ENCODE measurements at places on chromosomes 1 and 21.

DNA sequence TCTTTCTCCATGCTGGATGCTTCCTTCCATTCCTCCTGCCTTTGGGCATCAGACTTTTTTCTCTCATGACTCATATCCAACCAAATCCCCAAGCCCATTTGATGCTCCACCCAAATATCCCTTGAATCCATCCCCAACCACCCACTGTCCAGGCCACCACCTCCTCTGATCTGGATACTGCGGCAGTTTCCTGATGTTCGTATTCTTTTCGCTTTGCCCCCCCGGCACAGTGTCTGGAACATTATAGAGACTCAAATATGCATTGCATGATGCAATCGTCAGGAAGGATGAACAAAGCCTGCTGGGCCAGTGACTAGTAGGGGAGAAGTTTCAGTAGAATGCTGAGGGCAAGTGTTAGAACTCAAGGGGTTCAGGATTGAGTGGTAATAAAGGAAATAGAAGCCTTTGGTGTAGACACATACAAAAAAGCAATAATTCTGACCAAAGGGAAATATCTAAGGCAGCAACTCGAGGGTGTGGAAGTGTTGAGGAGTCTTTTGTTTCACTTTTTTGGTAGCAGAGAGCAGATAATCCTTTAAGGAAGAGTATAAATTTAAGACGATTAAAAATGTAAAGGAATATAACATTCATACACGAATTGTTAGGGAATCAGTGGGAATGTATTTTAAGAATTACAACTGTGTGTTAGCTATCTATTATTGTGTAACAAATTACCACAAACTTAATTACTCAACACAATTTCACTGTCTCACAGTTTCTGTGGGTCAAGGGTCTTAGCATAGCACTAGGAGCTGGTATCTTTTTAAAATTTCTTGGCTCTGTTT, 7.5 kb downstream of the S100A11 start:
- no peak for DNase-seq

DNA sequence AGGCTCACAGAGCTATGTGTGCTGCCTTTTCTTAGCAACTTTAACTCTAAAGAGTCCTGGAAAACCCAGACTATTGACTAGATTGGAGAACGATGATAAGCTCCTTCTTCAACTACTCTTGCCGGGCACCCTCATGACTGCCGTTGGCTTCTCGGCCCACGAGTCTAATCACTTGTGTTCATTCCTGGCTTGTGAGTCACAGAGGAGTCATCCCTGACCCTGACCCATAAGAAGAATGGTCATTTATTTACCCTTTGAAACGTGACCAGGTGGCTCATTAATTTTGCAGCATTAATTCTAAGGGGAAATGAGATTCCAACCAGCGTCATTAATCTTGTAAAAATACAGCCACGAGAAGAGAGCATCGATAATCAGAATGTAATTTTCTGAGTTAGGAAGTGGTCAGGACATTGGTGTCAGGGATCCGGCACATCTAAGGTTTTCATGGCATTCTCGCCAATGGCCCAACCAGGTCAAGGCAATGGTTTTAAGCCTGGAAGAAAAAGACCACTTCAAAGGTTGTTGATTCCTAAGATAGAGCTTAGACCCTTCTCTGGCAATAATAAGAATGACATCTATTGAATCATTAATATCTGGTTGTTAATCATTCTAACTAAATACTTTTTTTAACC, 183.6 kb upstream of the RUNX1 start:
- DNase-seq, result no peak

- DNase-seq, result no peak
Measured at GRCh38 chr21:33022828-33023573, 2.7 kb upstream of the OLIG2 start.

DNA sequence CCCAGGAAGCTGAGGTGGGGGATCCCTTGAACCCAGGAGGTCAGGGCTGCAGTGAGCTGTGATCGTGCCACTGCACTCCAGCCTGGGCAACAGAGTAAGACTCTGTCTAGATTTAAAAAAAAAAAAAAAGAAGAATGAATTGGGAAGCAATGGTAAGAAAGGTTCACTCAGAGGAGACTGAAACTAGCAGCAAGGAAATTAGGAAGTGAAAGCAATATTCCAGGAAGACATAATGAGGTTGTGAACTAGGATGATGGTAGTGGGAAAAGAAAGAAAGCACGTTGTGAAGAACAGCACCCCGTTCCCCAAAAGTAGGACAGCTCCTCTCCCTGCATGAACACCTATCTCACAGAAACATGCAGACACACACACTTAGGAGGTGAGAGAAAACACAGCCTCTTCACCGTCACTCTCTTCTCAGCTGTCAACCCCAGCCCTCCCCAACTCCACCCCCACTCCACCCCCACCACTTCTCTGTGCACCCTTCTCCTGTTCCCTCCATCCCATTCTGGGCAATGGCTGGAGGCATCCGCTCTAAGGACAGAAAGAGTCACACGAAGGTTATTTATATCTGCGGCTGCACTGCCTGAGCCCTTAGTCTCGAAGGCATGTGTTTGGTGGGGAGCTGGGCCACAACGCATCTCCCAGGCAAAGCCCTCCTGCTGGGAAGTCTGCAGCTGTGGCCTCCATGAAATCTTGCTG, 101.8 kb upstream of the LPGAT1 start:
- no peak for DNase-seq

- DNase-seq, result no peak
Measured at GRCh38 chr1:52571783-52572182, 18.9 kb upstream of the TUT4 start.

GRCh38 chr1:161227196-161227871, 1.5 kb downstream of the TOMM40L start:
- peak; percentile 89 for DNase-seq

DNA sequence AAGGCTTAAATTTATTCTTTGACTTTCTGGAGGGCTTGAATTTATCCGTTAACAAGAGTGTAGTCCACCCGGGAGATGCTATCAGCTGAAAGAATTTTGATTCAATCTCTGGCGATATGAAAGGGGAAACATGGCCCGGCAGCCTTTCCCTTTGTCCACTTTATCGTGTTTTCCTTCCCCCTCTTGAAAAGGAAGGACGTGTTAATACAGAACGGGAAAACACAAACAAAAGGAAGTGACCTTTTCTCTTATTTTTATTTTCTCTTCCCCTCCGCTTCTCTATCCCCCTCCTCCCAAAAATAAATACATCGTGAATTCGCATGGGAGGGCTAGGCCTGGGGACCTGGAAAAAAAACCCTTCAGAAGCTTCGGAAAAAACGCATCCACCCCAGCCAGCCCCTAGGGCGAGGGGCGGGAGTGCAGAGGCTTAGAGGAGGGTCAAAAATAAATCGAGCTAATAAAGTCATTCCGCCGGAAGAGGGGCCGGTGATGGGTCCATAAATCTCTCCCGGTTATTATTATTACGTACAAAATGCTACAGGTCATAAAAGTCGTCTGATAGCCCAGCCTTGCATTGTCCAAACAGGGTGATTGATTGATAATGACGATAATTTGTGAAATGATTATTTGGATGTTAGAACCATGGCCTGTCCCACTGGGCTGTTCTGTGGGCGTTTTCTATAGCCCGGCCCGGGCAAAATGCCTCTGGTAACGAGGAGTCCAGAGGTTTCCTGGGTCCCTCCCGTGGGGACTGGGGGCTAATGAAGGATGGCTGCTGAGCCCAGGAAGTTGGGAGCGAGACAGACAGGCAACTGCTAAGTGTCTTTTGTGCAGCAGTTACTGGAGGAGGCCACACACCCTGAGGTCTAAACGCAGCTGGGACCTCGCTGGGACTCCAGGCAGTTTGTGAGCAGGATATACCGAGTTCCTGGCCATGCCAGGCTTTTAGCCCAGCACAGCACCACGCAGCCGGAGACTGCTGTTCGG, 179.4 kb downstream of the PRDM16 start:
- DNase-seq, result no peak

DNA sequence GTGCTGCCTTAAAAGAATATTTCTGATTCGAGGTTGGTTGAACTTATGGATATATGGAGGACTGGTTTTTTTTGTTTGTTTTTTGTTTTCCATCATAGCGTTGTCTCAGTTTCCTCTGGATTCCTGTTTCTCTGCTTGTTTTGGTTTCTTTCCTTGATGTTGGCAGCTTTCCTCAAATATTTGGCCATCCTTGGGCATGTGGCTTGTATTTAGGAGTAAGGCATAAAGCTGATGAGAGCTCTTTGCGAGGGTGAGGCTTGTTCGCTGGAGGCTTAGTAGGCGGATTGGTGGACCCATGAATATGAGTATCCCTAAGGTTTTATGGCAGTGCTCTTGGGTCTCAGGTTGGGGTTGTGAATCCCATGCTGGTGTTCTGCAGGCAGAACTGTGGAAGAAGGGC, 22.9 kb downstream of the DYRK1A start:
- DNase-seq, result no peak

GRCh38 chr1:109275706-109276345, 7.1 kb downstream of the PSRC1 start:
- DNase-seq, result no peak

GRCh38 chr1:202144402-202145067, at the start of gene ARL8A:
Gene ARL8A (minus strand): TSS chr1:202144737. CDS start chr1:202144572, 165 bp downstream.
- DNase-seq, result peak; percentile 71

GRCh38 chr1:243713470-243714186, 136.4 kb downstream of the AKT3 start:
- no peak for DNase-seq

DNA sequence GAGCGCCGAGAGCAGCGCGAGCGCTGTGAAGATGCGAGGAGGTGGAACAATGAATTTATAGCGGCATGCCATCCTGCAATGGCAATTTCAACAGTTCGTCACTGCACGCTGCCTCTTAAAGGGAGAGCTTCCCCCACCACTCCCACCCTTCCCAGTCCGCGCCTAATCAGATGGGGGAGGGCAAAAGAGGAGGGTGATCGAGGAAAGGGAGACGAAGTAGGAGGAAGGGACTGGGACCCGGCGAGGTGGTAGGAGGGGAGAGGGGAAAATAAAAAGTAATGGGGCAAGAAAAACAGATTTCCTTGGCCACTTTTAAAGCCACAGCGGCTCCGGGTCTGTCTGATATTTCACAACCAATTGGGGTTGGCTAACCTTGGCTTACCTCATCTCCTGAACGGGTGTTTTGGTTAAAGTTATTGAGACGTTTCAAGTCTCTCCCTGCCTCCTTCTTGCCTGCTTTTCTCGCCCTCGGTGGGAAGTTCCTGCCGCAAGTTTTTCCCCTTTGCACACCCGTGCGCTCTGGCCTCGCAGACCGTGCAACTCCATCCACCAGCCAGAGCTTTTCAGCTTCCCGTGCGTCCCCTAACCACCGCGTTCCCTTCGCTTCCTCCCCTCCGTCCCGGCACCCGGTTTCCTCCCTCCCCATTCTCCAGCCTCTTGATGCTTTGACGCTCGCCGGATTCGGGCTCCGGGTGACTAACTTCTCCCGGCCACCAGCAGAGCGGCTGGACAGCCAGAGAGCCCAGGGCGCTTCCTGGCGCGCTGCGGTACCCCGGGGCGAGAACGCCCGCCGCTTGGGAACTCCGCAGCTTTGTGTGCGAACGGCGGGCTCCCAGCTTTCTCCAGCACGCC, at the start of gene ADAMTS5:
ADAMTS5 (minus strand) TSS at position 27 of the 852 bp plus-strand sequence. CDS start 697 bp downstream, outside the sequence.
- DNase-seq, result no peak

- no peak for DNase-seq
Measured at GRCh38 chr1:170414989-170415709, 116.8 kb upstream of the GORAB start.

DNA sequence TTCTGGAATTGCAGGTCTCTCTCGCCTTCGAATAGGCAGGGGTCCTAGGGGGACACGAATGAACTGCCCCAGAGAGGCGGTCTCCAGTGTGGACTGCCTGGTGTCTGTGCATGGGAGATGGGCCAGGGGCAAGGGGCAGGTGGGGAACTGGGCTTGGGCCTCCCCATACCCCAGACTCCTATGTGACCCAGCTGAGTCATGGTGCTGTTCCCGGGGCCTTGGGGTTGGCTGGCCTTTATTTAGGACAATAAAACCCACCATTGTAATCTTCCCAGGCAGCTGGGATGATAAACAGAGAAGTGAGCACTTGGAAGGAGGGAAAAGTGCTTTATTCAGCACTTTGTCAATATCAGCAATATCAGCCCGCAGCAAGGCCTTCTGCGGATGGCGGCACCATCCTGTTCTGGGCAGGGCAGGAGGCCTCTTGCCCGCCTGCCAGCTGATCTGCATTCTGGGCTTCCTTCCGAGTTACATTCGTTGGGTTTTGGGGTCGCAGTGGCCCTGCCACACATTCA, 209.0 kb upstream of the TMEM51 start:
- no peak for DNase-seq

DNA sequence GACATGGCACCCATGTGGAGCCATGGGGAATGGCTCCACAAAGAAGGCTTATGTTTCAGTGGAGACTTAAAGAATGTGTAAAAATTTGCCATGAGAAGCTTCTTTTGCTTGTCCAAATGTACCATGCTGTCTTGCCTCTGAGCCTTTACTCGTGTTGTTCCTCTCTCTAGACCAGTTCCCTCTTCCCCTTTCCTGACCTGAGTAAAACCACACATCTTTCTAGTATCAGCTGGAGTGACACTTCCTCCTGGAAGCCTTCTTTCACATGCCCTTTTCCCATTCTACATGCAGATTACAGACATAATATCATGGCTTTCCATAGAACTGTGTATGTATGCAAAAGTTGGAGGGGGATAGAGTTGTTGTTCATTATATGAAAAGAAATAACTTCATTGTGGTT, 13.6 kb upstream of the GPX7 start:
- DNase-seq, result no peak

GRCh38 chr1:200520735-200521134, 99.8 kb downstream of the KIF14 start:
- no peak for DNase-seq

DNA sequence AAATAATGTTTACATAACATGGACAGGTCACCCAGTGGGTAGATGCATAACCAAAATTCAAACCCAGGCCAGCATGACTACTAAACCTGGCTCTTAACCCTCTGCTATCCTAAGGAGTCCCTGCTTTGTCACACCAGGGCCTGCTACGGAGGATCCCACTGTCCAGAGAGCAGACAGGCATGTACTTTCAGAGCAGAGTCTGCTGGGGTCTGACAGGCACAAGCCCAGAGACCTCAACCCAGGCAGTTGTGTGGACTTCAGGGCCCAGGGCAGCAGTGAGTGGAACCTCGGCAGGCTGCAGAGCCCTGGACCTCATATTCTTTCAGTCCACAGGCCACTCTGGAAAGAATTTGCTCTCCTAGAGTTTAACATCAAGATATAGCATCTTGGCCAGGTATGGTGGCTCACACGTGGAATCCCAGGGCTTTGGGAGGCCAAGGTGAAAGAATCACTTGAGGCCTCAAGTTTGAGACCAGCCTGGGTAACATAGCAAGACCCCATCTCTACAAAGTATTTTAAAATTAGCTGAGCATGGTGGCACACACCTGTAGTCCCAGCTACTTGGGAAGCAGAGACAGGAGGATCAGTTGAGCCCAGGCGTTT, 16.1 kb upstream of the S100A7 start:
- DNase-seq, result no peak

- no peak for DNase-seq
Measured at GRCh38 chr1:14189381-14189780, 409.1 kb upstream of the KAZN start.

GRCh38 chr1:40984066-40984465, 4.6 kb downstream of the CTPS1 start:
- DNase-seq, result no peak

Measured in activated CD8-positive, alpha-beta memory T cell treated with anti-CD3 and anti-CD28 coated beads, Interleukin-2, amount 50 U/mL, for 4 hours (primary cell).